ENCODE measurements at places on chromosomes 1 and 21. TPM values are rescaled to one million over a fixed set of nuclear protein-coding genes. Genes with fewer than 3 reads are reported as not detected.

PTPN22 gene
- 71.6 TPM for total RNA-seq

OVAAL gene
- not detected for total RNA-seq

TMOD4 gene
- total RNA-seq: 2.1 TPM

GUCA2B gene
- not detected for total RNA-seq

FCRL2 gene
- total RNA-seq: not detected

XCL2 gene
- 489 TPM for total RNA-seq

SMIM1 gene
- 1.7 TPM for total RNA-seq

SPRR3 gene
- not detected for total RNA-seq

NHLH2 gene
- total RNA-seq: not detected

OR2T2 gene
- not detected for total RNA-seq

KRTAP24-1 gene
- total RNA-seq: not detected

NBPF20 gene
- 1.3 TPM for total RNA-seq

All from activated CD8-positive, alpha-beta memory T cell treated with anti-CD3 and anti-CD28 coated beads for 36 hours (primary cell).